ENCODE measurements at places on chromosomes 2 and 18.

DNA sequence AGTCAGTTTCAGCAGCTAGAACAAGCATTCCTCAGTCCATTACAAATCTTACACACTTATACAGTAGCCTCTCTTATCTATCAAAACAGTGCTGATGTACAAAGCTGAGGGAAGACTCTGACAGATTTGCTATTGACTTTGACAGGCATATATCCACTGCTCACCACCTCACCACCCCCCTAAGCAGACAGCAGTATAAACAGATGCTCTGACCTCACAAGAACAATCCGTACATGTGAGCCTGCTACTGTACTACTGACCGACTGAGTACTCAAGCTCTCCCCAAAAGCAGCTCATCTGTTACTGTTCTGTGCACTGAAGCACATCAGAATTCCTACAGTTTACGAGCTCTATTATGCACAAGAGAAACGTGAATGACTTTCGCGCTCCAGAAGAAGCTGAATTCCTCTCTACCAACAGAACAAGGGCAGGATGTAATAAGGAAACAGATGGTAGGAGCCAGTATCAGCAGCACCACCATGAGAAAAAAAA is 95.6 kb upstream of the PDE1A start:
- no peak for DNase-seq

- DNase-seq = no peak
Observed at GRCh38 chr2:83282043-83282795, 1176.9 kb downstream of the SUCLG1 start.

DNA sequence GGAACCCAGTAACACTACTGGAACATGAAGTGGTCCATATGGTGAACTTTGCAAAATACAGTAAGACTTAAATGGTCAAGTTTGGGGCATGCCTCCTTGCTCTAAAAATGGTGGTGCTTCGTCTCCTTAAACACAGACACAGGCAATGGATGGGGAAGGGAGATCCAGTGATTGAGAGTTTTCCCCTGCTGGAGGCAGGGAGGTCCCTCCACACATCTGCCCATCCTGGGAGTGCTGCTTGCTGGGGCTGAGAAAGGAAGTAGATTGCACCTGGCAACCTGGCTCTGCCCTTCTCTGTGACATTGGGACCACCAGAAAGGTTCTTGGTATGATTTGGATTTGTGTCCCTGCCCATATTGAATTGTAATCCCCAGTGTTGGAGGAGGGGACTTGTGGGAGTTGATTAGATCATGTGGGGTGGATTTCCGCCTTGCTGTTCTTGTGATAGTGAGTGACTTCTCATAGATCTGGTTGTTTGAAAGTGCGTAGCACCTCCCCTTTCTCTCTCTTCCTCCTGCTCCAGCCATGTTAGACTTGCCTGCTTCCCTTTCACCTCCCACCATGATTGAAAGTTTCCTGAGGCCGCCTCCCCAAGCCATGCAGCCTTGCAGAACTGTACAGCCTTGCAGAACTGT is 35.4 kb upstream of the SKOR2 start:
- DNase-seq = no peak

DNA sequence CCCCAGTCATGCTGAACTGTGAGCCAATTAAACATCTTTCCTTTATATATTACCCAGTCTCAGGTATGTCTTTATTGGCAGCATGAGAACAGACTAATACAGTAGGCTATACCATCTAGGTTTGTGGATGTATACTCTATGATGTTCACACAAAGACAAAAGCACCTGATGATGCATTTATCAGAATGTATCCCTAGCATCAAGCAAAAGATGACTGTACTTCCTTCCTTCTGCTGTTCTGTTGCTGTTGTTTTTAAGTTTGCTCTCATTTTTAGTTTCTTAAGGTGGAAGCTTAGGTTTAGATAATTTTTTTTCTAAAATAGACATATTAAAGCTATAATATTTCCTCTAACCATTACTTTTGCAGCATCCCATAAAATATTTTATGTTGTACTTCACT is 12.4 kb downstream of the ZSCAN30 start:
- DNase-seq = no peak

GRCh38 chr2:73092146-73092783 is 20.5 kb downstream of the RAB11FIP5 start:
- DNase-seq = no peak

- DNase-seq = no peak
Observed at GRCh38 chr2:183798535-183798934, 674.3 kb downstream of the NUP35 start.

GRCh38 chr2:15556311-15556930 is 4.7 kb downstream of the NBAS start:
- DNase-seq = no peak

DNA sequence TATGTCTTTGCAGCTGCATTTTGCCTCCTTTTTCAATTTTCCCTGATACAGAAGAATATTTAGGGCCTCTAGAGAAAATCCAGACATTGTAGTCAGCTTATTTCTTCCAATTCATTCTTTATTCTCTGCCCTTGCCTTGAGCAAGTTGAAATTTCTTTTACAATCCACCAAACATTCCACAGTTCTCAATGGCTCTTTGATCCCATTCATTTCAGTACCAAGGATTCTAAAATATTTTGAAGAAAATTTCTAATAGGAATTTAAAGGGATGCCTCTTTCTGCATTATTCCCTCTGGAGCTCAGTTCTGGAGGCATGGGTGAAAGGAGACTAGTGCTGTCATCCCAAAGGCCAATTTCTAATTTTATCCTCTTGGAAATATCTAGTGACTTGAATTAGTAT is 61.2 kb downstream of the COL5A2 start:
- DNase-seq = no peak

- no peak for DNase-seq
Observed at GRCh38 chr2:229748950-229749349, 34.6 kb upstream of the DNER start.

DNA sequence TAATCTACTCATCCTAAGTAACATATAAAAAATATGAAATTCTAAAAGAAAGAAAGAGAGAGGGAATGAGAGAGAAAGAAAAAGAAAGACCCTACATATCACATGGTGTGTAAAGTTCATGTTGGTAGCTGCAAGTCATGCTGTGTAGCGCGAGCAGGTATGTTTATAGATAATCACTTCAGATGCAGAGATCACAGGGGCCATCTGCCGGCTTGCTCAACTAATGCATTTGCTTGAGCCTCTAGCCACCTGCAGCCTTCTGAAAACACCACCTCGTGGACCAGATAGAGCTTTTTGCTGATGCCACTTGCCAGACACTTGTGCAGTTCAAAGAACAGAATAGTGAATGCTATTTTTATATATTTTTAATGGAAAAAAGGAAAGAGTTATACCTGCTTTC is 37.6 kb downstream of the CDH7 start:
- no peak for DNase-seq

- no peak for DNase-seq
Observed at GRCh38 chr18:5964996-5965395, 69.7 kb upstream of the TMEM200C start.
